ENCODE measurements at places on chromosomes 11 and 22. TPM values are rescaled to one million over a fixed set of nuclear protein-coding genes. Genes with fewer than 3 reads are reported as not detected.

DNA sequence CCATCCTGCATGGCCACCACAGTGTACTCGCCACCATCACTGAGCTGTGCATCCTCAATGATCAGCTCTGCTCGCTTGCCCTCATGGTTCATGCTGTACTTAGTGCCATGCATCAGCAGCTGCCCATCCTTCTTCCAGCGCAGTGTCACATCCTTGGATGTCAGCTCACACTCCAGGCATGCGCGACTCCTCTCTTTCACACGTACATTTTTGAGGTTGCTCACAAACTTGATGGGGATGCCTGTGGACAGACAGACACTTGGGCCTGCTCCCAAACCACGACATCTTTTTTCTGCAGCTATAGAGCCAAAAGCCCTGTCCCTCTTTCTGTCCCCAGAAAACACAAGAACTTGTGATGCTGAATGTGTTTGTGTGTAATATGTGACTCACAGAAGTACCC lies 10.5 kb downstream of the IGSF22 start:
- no peak for DNase-seq

DNA sequence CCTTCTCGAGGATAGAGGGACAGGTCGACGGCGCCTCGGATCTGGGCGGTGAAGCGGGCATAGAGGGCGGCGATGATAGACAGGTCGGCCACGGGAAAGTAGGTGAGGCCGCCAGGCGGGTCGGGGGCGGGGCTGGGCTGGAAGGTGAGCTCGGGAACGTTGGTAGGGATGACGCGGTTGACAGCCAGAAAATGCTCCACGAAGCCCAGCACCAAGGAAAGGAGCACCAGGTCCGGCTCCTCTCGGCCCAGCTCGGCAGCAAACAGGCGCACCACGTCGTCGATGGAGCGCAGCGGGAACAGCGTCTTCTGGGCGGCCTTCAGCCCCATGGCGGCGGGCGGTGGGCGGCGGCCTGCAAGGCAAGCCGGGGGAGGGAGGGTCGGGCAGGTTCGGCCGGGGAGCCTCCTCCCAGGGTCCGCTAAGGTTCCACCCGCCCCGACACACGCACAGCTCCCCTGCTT lies 540 bp downstream of the MEN1 start:
- no peak for DNase-seq

UPB1 gene
- total RNA-seq, result not detected

ADM gene
- total RNA-seq, result 239 TPM

USH1C gene
- not detected for total RNA-seq

DNA sequence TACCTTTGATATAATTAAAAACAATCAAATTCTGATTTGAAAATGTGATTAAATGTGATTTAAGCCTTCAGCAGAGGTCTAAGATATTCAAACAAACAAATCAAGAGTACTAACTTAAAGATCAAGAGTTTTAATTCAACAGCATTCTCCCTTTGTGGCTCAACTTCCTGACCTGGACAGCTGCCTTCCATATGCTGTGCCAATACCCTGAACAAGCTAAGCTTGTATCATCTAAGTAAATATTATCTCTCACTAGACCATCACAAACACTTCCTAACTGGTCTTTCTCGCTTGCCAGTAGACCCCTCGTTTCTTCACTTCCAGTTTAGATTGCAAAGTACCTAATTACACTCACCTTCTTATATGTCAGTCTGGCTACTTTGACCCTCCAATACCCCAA lies 35.9 kb upstream of the P4HA3 start:
- no peak for DNase-seq

DNA sequence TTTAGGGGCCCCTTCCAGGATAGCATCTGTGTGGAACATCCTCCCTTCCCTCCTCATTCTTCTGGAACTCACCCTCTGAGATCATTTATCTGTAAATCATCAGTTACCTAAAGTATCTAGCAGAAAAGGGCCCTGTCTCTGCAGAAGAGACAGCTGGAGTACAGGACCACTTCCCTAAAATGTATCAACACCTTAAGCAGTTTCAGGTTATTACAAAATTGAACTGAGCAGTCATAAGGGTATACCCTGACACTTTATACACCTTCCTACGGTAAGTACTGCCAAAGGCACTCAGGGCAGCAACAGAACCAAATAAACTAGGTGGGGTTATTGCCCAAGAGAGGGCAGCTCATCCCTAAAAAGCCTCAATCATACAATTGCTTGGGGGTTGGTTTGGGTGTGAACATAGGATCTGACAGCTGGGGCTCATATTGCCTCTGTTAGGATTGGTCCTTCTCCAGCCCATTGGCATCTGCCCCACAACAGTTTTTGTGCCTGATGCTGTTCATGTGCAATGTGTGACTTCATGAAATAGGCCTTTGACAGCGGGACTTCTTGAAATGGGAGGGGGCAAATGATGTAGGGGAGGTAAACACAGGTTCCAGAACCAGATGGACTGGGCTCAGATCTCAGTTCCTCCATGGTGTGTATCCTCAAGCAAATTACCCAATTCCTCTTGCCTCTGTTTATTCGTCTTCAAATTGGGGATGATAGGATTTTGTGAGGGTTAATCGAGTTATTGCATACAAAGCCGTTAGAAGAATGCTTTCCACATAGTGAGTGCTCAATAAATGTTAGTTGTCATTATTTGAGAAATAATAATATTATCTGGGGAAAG lies 2.9 kb downstream of the POU2AF3 start:
- no peak for DNase-seq

- DNase-seq, result no peak
These were observed at the start of gene OR56B1 for GRCh38 chr11:5736396-5736795. TSS of gene OR56B1 (plus strand) at chr11:5736448. CDS start at chr11:5736517, 69 bp downstream.

C22orf23 gene
- total RNA-seq, result not detected

DNA sequence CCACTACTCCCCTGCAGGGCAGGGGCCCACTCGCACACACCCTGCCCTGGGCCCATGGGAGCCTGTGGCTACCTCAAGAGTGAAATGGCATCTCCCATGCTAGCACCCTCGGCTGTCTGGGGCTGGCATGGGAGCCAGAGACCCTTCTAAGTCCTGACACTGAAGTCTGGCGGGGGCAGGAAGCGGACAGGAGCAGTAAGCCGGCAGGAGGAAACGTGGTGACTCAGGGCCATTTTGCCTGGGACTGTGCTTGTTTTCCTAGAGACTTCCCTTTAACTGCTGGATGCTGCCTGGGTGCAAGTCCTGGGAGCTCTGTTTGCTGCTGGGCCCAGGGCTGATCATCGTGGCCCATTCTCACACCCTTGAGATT lies 16.8 kb downstream of the RELT start:
- no peak for DNase-seq

CNTF gene
- total RNA-seq, result 1.6 TPM

PIWIL4 gene
- total RNA-seq, result 1.2 TPM

- no peak for DNase-seq
These were observed 4.8 kb downstream of the RELT start for GRCh38 chr11:73380897-73381410.

DNA sequence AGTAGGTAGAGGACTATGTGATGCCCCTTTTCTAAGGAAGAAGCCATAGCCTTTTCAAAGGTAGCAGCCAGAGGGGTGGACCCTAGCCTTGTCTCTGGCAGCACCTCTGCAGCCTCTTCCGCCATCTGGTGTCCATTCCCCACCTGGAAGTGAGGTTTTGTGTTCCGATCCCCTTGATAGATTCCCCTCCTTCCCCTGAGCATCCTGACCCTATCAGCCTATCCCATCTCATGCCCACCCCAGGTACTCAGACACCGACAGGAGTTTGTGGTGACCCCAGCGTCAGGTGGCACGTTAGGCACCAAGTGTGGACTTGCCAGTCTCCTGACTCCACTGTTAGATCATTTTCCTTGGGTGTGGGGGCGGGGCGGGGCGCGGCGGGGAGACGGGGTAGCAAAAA lies 398 bp upstream of the FAM89B start:
- no peak for DNase-seq

OR10A2 gene
- not detected for total RNA-seq
